NCI-H1105 treated with DMSO at 0.1 percent for 48 hours (cell line): ENCODE measurements at places on chromosomes 6 and 20.

GRCh38 chr6:157592541-157592940 is 211.6 kb downstream of the ZDHHC14 start:
- no peak for DNase-seq

GRCh38 chr20:60085551-60086132 is 127.4 kb downstream of the CDH26 start:
- no peak for DNase-seq

- no peak for DNase-seq
Observed at GRCh38 chr20:16111172-16111832, 461.9 kb downstream of the KIF16B start.

DNA sequence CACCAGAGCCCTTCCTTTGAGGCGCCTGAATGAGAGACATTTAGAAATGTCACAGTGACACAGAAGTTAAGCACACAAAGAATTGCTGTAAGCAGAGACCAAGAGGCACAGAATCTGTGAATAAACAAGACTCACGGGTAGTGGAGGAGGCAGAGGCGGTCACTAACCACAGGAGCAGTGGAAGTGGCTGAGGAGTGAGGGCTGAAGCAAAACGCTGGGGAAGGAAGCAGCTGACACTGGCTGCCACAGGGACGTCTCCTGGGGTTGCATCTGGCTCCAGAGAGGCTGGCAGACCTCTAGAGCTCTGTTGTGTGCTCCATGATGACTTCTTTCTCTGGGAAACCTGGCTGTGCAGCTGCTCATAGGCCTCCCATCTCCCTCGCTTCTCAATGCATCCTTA is 65.0 kb upstream of the SLC2A12 start:
- no peak for DNase-seq

GRCh38 chr20:41173161-41173721 is 35.9 kb downstream of the PLCG1 start:
- peak; percentile 19 for DNase-seq

- no peak for DNase-seq
Observed at GRCh38 chr6:166952567-166953486, 3.5 kb downstream of the RNASET2 start.

DNA sequence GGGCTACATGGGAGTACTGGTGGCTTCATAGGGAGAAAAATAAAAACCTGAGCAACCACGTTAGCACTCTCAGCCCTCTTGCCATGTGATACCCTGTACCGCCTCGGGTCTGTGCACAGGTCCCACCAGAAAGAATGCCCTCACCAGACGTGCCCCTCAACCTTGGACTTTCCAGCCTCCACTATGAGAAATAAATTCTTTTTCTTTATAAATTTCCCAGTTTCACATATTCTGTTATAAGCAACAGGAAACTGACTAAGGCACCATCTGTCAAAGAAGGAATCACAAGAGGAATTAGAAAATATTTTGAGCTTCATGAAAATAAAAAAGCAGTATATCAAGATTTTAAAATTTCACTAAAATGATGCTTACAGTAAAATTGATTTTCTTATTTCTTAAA is 168.4 kb upstream of the BMP5 start:
- DNase-seq, result no peak

DNA sequence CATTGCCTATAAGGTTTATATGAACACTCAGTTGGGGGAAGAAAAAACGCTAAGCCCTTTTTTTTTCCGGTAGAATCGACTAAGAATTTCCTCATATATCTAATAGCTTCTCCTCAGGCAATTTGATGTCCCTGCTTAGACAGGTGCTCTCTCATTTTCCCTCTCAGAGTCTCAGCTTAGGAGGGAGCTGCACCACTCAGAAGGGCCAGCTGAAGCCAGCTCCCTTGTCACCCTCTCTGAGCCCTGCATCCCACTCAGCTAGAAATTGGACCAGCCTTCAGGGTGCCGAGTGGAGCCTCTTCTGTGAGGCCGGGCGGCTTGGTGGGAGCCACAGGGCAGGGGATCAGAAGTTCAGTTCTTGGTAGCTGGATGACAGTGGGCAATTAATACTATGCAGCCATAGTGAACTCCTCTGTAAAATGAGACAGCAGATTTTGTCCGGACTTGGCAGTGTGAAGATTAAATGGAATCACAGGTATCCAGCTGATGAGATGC is 368.5 kb downstream of the MAFB start:
- DNase-seq, result no peak

- DNase-seq, result no peak
Observed at GRCh38 chr6:3531481-3531880, 74.6 kb upstream of the SLC22A23 start.

GRCh38 chr6:99092461-99092860 is 144.7 kb upstream of the FBXL4 start:
- DNase-seq, result no peak

DNA sequence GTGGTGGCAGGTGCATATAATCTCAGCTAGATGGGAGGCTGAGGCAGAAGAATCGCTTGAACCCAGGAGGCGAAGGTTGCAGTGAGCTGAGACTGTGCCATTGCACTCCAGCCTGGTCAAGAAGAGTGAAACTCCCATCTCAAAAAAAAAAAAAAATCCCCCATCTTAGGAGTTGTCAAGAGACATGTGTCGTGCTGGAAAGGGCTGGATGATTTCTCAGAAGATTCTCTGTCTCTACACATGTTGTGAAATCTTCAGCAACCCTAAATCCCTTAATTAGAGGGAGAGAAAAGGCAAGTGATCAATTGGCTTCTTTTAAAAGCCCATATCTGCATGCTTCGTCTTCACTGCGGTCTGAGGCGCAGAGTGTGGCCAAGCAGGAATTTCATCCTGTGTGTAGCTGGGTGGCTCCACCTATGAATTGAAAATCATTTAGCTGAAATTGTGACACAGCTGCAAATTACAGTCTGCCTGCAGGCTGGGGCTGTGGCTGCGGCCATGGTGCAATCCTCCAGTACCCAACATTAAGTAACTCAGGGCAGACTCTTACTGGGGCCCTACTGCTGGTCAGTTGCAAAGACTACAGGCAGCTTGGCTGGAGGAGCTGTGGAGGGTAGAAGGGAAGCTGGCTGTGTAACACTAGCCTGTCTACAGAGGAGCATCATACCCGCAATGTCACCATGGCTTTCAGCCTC is 3.2 kb upstream of the TGM3 start:
- DNase-seq, result no peak

DNA sequence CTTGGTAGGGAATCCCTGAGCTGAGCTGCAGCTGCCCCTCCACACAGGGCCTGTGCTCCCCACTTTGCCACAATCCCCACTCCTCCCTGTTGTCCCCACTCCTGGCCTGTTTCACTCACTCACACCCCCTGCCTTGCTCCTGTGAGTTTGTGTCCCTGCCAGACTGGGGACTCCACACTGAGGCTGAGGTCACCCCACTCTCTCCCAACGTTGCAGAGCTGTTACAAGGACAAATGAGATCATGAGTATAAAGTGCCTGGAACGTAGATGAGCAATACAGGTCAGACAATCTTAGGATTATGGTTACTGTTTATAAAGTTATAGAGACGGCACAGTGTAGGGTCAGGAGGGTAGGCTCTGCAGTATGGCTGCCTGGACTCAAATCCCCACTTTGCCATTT is 426.0 kb upstream of the SULF2 start:
- DNase-seq, result no peak

- no peak for DNase-seq
Observed at GRCh38 chr6:61887423-61887822, 398.6 kb downstream of the KHDRBS2 start.

- no peak for DNase-seq
Observed at GRCh38 chr6:44271914-44272313, 1.7 kb downstream of the TMEM151B start.

GRCh38 chr20:53077373-53078205 is 105.4 kb downstream of the TSHZ2 start:
- no peak for DNase-seq

GRCh38 chr6:6676910-6677441 is 88.5 kb downstream of the LY86 start:
- peak; percentile 64 for DNase-seq

DNA sequence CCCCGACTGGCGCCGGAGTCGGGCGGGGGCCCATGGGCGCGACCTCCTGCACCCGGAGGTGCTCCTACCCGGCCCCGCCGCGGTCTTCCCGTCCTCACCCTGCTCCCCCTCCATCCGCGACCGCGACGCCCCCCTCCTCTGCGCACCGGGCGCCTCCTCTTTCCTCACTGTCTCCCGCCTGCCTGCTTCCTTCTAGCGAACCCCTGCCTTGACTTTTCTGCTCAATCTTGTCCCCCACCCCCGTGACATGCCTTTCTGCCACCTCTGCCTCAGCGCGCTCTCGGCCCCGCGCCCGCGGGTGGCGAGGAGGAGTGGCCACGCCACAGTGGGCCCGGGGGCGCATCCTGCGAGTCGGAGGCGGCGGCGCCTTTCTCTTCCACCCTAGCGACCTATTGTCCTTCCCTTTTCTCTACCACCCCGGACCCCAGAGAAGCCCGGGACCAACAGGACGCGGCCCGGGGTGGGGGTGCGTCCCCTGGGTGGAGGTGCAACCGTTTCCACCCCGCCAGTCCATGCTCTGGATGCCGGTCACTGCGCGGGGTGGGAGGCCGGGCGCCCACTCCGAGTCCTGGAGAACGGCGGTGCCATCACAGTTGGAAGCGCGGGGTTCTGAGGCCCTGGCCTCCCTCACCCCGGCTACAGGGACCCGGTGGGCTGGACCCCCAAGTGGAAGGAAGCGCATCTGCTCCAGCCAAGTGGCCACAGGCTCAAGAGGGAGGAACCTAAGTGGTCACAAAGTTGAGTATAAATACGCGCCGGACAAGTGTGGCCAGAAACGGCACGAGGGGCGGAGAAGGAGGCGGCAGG is 2.0 kb downstream of the PDE10A start:
- peak; percentile 33 for DNase-seq

- DNase-seq, result no peak
Observed at GRCh38 chr20:49909499-49910339, 5.6 kb downstream of the SPATA2 start.

DNA sequence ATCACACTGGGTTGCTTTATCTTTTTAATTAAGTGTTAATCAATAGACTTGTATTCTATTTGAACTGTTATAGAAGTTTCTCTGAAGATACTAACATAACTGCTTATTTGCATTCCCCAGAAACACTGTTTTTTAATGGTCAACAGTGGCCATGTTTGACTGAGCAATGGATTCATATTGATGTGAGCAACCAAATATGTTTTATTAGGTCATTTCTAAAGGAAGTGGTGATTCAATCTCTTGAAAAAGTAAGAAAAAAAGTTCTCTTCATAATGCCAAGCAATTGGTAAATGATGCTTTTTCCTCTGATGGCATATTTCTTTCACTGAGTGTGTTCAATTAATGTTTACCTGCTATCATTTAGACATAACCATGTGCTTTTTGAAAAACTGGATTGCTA is 593.0 kb upstream of the CITED2 start:
- DNase-seq, result no peak

- no peak for DNase-seq
Observed at GRCh38 chr20:11429889-11430519, 487.7 kb upstream of the BTBD3 start.

DNA sequence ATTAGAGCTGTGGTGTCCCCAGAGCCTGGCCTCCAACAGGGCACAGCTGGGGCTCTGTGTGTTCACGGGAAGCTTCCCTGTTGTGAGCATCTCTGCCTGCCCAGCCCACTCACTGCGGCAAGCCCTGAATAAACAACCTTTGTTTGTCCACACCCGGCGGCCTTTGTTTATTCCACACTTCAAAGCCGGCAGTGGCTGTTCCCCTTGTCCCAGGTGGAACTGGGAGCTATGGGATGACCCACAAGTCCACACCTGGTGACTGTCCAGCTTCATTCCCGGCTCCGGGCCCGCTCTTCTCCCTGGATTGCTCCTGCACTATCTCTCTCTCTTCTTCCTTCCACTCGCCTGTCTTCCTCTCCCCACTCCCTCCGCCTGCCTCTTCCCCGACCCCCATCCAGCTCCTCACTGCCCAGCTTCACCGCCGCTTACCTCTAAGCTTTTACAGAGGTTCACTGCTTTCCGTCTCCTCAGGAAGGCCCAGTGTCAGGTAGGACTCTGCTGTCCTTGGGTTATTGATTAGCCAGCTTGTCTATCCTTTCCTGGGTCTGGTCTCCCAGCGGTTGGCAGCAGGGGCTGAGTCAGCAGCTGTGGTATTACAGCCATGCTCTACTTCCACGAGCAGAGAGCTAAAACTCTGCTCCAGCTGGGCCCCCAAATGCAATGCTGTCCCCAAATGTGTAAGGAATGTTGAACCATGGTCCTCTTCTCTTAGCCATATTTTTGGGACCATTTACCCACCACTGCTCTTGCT is 17.8 kb downstream of the DACT2 start:
- no peak for DNase-seq

DNA sequence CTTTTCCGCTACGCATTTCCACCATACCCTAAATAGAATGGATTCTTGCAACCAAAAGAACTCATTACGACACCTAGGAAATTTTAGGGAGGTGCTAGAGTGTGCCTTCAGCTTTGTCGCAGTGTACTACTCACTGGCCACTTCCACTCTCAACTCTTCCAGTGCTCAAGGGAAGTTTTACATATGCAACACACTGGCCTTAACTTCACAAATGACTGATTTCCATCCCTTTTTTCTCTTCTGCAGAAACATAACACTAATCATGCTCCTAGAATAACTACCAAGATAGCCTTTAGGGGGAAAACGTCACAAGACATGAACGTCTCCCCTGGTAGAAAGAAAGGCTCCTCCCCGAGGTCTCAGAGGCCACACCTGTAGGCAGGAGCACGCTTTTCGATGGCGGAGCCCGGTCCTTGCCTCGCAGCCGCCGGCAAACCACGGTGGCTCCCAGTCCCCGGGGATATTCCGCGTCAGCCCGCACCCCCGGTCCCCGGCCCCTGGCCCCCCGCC is 584 bp downstream of the LYRM4 start:
- DNase-seq, result peak; percentile 81

DNA sequence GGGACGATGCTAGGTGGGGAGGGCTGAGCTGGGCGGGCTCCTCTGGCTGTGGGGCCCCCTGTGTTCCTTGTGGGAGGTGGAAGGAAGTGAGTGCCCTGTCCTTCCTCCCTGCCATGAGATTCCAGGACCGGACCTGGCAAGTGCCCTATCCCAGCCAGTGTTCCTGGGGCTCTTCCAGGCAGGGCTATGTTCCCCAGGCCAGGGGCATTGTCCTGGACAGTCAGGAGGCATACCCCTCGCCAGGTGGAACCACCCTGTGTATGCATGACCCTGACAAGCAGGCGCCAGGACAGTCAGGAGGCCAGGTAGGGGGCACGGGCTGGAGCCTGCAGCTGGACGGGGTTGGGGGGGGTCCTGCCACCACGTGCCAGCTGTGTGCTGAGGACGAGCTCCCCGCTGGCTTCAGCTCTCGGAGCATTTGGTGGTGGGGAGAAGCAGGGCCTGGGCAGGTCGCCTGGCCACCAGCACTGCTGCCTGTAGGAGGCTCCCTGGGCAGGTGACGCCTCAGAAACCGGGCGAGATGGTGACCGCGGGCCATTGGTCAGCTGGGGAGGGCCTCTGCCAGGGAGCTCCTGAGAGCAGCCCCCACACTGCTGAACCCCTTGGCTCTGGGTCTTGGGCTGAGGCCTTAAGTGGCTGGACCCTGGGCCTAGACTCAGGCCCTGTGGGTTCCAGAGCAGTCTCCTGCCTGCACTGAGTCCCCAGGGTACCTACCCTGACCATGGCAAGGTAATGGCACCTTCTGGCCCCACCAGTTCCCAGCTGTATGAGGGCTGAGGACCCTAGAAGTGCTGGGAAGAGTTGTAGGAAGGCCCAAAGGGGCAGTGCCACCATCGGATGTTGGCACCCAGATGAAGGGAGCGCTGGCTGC is 694 bp downstream of the SLC17A9 start:
- DNase-seq, result no peak

GRCh38 chr6:156098839-156099238 is 643.2 kb upstream of the NOX3 start:
- no peak for DNase-seq

- DNase-seq, result no peak
Observed at GRCh38 chr6:158249340-158249836, 62.9 kb upstream of the TULP4 start.
